ENCODE measurements at places on chromosomes 1 and 21.

DNA sequence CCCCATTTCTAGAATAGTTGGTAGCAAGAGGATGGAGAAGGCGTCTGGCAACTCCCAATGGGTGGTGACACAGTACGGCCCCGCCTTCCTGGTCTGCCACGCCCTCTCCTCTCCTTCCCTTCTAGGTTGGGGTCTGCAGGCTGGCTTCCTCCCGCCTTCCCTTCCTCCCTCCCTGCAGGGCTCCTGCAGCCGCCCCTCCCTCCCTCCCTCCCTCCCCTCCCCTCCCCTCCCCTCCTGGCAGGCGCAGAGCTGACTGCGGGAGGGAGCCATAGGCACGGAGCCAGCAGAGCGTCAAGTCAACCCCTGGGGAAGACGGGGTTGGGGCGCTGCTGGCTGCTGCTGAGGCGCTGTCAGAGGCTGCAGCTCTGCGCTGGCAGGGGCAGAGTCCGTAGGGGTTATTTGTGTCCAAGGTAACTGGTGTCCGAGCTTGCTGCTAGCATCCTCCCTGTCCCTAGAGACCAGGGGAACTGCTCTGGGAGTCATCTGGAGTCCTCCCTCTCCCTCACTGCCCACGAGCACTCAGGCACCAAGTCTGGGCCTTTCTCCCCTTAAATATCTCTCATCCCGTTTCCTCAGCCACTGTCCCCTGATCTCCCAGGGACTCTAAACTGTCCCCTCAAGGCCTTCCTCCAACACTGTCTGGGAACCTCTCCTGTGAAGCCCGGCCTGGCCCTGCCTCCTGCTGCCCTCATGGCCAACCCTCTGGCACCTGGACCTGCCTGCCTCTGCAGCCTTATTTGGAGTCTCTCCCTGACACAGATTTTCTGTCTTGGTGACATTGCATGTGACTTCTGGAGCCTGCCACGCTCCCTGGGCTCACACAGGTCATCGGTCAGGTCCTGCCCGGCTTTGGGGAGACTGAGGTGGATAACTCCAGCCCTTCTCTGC, 57.4 kb upstream of the ACOT11 start:
- no peak for DNase-seq

GRCh38 chr1:32997381-32997891, 32.8 kb upstream of the RNF19B start:
- no peak for DNase-seq

GRCh38 chr1:243848165-243848857, 1.7 kb downstream of the AKT3 start:
- DNase-seq = no peak

GRCh38 chr1:160428655-160429054, 28.3 kb downstream of the VANGL2 start:
- DNase-seq = no peak

DNA sequence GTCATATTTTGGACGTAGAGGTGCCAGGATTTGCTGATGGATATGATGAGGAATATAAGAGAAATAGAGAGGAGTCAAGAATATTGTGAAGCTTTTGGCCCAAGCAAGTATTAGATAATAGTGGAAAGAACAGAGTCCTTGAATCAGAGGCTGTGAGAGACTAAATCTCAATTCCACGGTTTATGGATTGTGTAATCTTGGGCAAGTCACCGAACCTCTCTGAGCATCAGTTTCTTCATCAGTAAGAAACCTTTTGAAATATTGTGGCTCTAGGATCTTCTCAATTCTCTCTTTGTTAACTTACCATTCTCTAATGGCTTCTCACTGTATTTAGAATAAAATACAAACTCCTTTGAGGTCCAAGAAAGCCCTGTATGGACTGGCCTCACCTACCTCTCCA, 77.6 kb downstream of the RPS6KA1 start:
- no peak for DNase-seq

DNA sequence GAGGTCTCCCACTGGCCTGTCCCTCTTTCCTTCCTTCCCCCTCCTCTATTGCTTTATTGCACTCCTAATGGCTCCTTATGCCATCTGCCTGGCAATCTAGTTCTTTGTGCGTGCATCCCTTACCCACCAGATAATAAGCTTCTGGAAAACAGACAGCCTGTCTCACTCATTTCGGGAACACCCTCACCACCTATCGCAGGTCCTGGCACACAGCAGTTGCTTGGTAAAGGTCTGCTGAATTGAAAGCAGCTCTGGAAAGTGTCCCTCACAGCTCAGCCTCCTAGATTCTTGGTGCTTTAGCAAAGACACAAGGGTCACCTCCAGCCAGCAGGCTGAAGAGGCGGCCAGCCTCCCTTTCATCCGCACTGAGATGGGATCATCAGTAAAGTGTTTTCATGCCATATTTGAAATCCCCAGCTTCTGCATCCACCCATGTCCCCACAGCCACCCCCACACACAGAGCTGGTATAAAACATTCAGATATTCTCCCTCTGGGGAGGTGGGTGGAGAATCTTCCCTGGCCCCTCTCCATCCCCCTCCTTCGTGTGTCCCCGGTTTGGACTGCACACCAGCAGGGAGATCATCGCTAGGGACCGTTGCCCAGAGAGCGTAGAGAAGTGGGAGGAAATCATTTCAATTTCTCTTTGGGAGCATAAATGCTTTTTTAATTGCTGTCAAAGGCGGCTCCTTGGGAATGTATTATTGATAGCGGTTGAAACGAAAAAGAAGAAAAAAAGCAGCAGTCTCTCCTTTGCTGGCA, 29.1 kb upstream of the ATP2B4 start:
- no peak for DNase-seq

Data from esophagus squamous epithelium (tissue), 5 donors.